ENCODE measurements at places on chromosomes 4 and X. TPM values are rescaled to one million over a fixed set of nuclear protein-coding genes. Genes with fewer than 3 reads are reported as not detected.

Gene STATH
- total RNA-seq: not detected

Gene NPY1R
- total RNA-seq: not detected

Gene FABP2
- total RNA-seq: not detected

Gene CTAG1A
- total RNA-seq: not detected

Gene ATP1B4
- total RNA-seq: not detected

Gene PDGFC
- total RNA-seq: not detected

Gene P2RY4
- 0.22 TPM for total RNA-seq

DNA sequence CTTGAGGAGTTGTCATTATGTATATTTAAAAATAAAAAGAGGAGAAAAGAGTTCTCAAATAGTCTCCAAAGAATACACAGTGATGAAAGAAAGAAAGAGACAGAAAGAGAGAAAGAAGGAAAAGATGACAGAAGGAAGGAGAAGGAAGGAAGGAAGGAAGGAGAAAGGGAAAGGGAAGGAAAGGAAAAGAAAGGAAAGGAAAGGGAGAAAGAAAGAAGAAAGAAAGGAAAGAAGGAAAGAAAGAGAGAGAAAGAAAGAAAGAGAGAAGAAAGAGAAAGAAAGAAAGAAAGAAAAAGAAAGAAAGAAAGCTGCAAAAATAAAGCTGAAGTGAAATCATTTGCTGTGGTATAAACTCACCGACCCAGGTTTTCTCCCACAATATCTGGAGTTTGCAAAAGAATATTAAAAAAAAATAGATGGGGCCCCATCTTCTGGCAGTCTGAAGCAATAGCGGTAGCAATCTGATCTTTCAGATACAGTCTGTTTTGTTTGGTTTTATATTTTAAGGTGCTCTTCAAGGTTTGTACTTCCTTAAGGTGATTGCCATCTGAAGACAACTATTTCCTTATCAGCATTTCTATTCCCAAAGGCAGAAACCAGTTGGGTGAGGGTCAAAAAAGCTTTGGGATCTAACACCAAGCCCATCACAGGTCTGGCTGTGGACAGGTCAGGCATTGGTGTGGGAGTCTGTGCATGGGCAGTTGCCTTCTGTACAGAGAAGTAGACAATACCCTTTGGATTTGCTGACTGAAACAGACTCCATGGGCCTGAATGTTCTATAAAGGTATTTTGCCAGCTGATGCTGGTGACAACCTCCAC, 160.4 kb downstream of the CPEB2 start:
- DNase-seq: no peak
- no peaks in the 10 kb centered on the region for H3K27me3 ChIP-seq
- no peaks in the 10 kb centered on the region for H3K4me1 ChIP-seq
- H3K27ac ChIP-seq: no peak overlapping the region
- no peaks in the 10 kb centered on the region for H3K36me3 ChIP-seq

DNA sequence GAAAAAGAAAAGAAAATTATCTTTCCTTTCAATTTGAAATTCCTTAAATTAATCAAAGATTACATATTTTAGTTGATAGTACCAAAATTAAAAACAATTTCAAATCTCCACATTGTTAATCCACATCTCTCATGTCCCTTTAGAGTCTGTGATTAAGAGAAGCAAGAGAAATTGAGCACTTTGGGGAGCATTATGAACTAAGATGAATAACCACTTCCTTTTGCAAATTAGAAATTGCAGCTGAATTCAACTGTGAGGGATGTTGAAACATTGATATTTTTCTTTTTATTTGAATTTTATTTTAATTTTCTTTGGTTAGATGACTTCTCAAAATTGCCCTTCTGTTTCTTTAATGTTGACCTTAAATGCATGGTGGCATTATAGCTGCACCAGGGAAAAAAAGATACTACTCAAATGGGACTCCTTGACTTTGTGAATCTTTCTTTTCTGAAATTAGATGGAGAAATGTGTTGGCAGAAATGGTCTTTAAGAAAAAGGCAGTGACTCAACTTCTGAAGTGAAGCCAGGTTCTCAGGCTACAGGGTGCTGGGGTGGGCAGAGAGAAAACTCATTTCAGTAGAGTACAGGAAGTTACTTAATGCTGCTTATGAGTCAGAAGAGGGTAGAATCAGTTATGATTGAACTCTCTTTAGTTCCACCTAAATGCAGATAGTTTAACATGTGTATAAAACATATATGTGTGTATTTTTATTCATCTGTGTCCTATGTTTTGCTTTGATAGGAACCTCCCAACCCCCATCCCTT, 92.0 kb upstream of the TNIP3 start:
- H3K36me3 ChIP-seq: no peaks in the 10 kb centered on the region
- no peak for DNase-seq
- no peak overlapping the region for H3K4me3 ChIP-seq

DNA sequence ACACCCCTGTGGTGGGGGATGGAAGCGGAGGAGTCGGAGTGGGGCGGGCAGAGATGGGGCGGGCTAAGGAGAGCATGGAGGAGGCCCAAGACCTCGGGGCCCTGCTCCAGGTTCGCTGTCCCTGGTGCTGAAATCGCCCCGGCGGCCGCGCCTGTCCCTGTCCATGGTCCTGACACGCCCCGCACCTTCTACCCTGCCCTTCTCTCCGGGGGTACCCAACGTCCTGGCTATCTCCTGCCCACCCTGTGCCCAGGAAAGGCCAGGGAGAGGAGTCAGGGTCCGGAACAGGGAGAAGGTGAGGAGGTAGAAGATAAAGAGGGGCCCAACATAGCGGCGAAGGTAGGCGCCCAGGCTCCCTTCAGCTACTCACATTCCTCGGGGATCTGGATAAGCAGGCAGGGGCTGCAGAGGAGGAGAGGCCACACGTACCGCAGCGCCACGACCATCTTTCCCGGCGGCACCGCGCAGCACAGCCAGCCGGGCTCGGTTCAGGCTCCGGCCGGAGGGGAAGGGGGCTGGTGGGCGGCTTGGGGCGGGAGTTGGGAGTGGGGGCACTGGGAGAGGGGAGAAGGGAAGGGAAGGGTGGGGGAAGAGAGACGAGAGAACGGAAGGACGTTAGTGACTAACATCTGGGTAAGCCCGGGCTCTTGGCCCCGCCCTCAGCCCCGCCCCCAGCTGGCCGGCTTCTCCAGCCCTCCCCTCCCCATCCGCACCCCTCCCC, 10.4 kb downstream of the L1CAM start:
- peaks cover 4% of the 10 kb centered on the region for H3K4me1 ChIP-seq
- H3K27me3 ChIP-seq: no peaks in the 10 kb centered on the region
- H3K4me3 ChIP-seq: no peak overlapping the region
- no peaks in the 10 kb centered on the region for H3K36me3 ChIP-seq

DNA sequence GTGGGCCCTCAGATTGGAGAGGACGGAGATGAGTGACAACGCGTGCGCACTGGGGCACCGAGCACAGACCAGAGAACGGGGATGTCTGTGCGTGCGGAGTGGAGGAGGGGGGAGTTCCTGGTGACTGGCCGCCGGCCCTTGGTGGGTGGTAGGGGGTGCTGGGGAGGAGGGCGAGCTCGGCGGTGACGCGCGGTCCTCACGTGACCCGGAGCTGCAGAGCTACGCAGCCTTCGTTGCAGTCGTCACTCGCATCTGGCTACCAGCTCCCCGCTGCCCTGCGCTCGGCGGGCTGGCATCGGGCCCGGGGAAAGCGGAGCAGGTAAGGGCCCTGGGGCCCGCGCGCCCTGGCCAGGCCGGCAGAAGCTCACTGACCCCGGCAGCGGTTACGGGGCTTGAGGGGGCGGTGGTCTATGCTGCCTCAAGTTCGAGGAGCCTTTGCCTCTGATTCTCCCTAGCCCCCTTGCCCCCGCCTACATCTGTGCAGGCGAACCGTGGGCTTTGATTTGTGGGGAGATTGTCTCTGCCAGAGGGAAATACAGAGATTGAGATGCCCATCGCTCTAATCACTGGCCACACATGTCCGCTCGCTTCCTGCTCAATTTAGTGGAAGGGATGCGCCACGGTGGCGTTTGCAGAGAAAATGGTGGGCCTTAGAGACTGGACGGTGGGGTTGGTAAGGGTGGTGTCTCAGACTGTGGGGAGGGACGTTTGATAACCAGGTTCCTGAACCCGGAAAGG, at the start of gene ARMCX4:
ARMCX4 (plus strand) TSS at position 245 of the 738 bp plus-strand sequence. CDS start 3,134 bp downstream, outside the sequence.
- no peaks in the 10 kb centered on the region for H3K36me3 ChIP-seq
- H3K27me3 ChIP-seq: no peaks in the 10 kb centered on the region
- peak within 1 kb of the TSS; percentile 72 for H3K27ac ChIP-seq
- H3K4me3 ChIP-seq: peak within 1 kb of the TSS; percentile 64
- peak; percentile 35 for DNase-seq

DNA sequence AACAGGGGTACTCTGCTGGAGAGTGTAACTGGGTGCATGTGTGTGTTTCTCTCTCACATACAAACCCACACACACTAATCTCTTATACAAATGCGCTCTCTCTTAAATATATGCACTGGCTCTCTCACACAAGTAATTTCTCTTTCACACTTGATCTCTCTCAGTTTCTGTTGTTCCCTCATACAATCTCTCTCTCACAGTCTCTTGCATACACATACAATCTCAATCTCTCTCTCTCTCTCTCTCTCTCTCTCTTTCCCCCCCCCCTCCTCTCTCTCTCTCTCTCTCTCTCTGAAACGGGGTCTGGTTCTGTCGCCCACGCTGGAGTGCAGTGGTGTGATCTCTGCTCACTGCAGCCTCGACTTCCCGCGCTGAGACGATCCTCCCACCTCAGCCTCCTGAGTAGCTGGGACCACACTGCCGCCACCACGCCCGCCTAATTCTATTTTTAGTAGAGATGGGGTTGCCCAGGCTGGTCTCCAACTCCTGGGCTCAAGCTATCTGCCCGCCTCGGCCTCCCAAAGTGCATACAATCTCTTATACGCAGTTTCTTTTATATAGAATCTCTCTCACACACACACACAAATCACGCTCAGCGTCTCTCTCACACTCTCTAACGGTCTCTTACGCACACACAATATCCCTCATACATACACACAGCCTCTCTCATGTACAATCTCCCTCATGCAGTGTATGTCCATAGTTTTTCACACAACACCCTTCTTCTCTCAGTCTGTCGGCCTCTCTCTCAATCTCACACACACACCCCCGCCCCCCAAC, 518 bp upstream of the FAM241A start:
- H3K4me1 ChIP-seq: no peaks in the 10 kb centered on the region
- no peak overlapping the region for H3K4me3 ChIP-seq
- H3K36me3 ChIP-seq: no peaks in the 10 kb centered on the region
- H3K27ac ChIP-seq: peak overlapping the region; percentile 78
- DNase-seq: no peak

DNA sequence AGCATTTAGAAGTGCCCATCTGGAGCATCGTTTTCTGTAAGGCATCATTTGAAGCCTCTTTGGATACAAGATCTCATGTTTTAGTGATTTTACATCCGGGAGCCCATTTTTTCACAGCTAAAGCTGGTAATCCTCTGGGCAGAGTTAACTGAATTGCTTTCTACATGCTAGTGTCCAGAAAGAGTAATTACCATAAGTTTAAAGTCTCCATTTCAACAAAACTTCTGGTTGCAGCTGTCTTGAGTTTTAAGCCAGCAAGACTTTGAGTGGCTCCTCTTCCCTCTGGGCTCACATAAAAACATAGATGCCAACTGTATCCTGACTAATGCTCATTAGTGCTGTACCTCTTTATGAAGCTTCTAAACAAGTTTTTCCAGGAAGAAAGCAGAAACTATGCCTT, 65.4 kb downstream of the GPRIN3 start:
- no peaks in the 10 kb centered on the region for H3K27me3 ChIP-seq
- no peaks in the 10 kb centered on the region for H3K36me3 ChIP-seq
- H3K27ac ChIP-seq: no peak overlapping the region
- peaks cover 39% of the 10 kb centered on the region for H3K4me1 ChIP-seq
- no peak for DNase-seq
- no peak overlapping the region for H3K4me3 ChIP-seq

DNA sequence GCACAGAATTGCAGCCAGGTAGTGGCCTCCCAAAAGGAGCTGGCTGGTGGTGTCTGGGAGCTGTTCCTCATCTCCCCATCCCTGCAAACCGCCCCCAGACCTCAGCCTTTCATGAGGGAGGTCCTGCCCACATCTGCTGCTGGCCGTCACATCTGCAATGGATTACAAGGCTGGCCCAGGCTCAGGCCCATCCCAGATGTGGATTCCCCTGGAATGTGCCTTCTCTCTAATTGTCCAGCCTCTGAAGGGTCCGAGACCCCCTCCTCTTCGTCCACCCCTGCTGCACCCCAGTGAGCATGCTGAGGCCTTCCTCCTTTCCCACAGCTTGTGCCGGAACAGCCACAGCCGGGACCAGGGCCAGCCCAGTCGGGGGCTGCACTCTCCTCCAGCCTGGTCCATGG, 115.0 kb upstream of the NALF2 start:
- no peak for DNase-seq
- H3K27ac ChIP-seq: no peak overlapping the region
- no peaks in the 10 kb centered on the region for H3K4me1 ChIP-seq
- no peaks in the 10 kb centered on the region for H3K36me3 ChIP-seq

GRCh38 chrX:31323658-31324057, 251.8 kb upstream of the FTHL17 start:
- H3K4me3 ChIP-seq: no peak overlapping the region
- no peak for DNase-seq
- H3K27ac ChIP-seq: no peak overlapping the region
- H3K27me3 ChIP-seq: no peaks in the 10 kb centered on the region
- H3K36me3 ChIP-seq: no peaks in the 10 kb centered on the region

- H3K4me3 ChIP-seq: peak overlapping the region; percentile 60
- no peaks in the 10 kb centered on the region for H3K27me3 ChIP-seq
- H3K27ac ChIP-seq: peak overlapping the region; percentile 79
- peaks cover 13% of the 10 kb centered on the region for H3K4me1 ChIP-seq
- peaks cover 11% of the 10 kb centered on the region for H3K36me3 ChIP-seq
- DNase-seq: peak; percentile 25
Observed at GRCh38 chrX:47191331-47191730, 2.3 kb upstream of the UBA1 start.

DNA sequence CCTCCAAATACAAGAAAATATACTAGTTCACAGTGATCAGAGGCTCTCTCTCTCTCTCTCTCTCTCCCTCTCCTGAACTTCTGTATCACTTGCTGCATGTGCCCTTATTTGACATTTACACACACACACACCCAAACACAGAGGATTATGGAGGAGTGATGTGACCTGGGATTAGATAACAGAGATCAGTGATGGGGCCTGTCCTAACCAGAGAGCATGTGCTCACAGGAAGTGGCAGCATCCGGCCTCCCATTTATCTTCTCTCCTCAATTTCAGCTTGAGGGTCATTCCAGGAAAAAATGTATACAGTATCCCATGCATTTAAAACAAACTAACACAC, 143.0 kb downstream of the TSPAN5 start:
- no peaks in the 10 kb centered on the region for H3K27me3 ChIP-seq
- H3K27ac ChIP-seq: no peak overlapping the region
- DNase-seq: no peak

DNA sequence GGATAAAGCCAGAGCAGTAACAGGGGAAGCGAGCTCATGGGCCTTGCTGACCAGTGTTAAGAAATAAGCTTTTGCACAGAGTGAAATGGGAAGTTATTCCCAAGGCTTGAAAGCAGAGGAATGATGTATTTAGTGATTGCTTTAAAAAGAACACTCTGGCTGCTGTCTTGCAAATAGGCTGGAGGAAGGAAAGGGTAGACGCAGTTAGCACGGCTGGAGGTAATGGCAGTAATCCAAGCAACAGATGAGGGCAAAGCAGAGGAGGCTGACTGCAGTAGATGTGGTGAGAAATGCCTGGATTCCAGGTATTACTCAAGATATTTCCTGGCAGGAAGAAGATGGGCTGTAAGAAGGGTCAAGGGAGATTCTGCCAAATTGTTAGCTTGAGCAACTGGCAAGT, 1342.3 kb upstream of the AGA start:
- no peaks in the 10 kb centered on the region for H3K36me3 ChIP-seq
- no peaks in the 10 kb centered on the region for H3K4me1 ChIP-seq
- H3K4me3 ChIP-seq: no peak overlapping the region
- no peak for DNase-seq
- no peaks in the 10 kb centered on the region for H3K27me3 ChIP-seq

- DNase-seq: no peak
- H3K27me3 ChIP-seq: no peaks in the 10 kb centered on the region
- no peaks in the 10 kb centered on the region for H3K4me1 ChIP-seq
Observed at GRCh38 chr4:166318810-166319525, 445.9 kb downstream of the TLL1 start.

Measured in naive thymus-derived CD4-positive, alpha-beta T cell (primary cell).